T1000 (cell line): ENCODE measurements at places on chromosomes 4 and X.

GRCh38 chr4:164252286-164252685 is 501.6 kb upstream of the SMIM31 start:
- no peak for DNase-seq

GRCh38 chr4:114384629-114385028 is 214.0 kb upstream of the UGT8 start:
- no peak for DNase-seq

DNA sequence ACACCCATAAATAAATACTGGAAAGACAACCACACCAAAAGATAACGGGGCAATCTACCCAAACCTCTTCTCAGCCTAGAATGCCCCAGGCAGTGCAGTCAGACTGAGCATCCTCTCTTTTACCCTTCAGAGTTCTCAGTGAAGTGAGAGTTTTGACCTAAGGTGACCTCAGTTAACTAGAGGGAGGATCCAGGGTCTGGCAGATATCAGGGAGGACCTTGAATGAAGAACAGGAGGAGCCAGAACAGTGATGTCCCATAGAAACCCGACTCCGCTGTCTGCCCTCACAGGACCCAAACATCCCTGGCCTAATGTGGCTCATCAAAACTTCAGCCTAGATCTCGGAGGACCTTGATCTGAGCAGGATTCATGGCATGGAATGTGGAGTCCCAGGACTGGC is at the start of gene MAGEB3:
TSS of gene MAGEB3 (plus strand) at position 263 of the 400 bp plus-strand sequence. CDS start 5,268 bp downstream, outside the sequence.
- no peak for DNase-seq

GRCh38 chrX:97639526-97639925 is 755.8 kb downstream of the RPA4 start:
- no peak for DNase-seq

DNA sequence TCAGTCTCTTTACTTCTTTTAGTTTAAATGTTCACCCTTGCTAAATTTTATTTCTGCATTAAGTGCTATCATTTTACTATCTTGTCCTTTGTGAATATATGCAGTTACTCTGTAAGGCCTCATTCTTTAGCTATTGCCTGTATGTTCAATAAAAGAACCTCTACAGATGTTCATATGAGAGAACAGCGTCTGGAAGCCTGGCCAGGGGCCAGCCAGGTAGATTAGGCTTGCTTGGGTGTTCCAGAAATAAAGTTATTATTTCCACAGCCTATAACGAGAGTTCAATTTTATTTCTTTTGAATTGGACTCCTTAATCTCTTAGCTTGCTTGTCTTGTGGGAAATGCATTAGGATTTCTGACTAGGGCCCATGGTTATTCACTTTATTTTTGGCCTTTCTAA is 214.5 kb downstream of the TLL1 start:
- DNase-seq: no peak

DNA sequence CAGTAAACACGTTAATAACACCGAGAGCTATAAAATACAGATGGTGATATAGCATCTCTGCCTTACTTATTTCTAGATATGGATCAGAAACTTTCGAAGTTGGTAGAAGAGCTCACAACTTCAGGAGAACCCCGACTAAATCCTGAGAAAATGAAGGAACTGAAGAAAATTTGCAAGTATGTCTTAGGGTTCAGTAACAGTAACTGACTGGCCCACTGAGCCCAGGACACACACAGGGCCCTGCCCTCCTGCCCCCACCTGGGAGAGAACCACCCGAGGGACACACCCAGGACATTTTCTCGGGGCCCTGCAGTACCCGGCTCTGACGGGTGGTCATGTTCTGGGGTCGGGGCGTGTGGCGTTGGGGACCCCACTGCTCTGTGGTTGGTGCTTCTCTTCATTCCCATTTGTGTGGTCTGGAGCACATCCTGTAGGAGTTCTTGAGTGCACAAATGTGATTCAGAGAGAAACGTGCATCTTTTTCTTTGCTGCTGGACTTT is 1.1 kb downstream of the UVSSA start:
- no peak for DNase-seq

GRCh38 chrX:46407036-46407752 is 138.0 kb downstream of the ZNF674 start:
- no peak for DNase-seq

GRCh38 chr4:188661502-188661901 is 522.3 kb downstream of the TRIML1 start:
- no peak for DNase-seq

- no peak for DNase-seq
Measured at GRCh38 chr4:70670332-70671014, 4.2 kb upstream of the JCHAIN start.

GRCh38 chr4:186717556-186717955 is 6.1 kb downstream of the FAT1 start:
- no peak for DNase-seq

- DNase-seq: no peak
Measured at GRCh38 chr4:55744369-55744768, 75.2 kb upstream of the EXOC1L start.

- DNase-seq: no peak
Measured at GRCh38 chr4:141328560-141329173, 108.0 kb downstream of the ZNF330 start.

DNA sequence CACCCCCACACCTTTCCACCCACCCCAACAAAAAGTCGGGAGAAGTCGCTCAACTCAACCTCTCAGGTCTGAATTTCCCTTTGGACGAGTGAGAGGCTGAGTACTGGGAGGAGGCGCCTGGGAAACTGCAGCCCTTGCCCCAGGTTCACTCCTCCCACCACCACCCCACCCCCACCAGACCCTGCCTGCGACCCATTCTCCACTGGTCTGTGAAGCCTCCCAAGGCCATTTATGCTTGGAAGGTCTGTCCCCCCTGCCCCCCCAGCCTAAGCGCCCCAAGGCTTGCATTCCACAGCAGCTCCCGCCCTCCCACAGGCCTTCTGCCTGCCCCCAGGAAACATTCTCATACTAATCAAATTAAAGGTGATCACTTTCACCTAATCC is 27.2 kb downstream of the ELF4 start:
- no peak for DNase-seq

DNA sequence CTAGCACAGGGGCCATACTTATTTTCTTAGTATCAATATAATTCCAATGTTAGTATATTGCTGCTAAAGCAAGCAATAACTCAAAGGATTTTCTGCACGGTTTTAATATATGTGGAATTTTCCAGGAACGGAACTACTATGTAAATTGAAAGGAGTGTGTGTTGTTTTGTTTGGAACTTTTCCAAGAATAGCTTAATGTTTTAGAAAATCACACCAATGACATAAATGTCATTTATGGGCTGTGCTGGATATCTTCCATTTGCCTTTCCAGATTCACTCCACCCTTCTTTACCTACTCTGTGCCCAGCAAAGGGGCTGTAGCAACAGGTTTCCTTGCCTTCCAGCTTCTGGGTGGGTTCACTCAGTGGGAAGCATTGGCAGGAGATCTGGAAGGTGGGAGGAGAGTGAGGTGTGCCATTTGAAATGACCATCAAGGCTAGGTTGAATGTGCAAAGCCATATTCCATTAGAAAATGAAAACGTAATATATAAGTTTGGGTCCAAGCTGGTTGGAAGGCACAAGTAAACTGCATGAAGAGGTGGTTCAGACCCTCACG is 25.2 kb upstream of the ZFX start:
- DNase-seq: no peak

- DNase-seq: no peak
Measured at GRCh38 chr4:109321232-109321631, 18.8 kb upstream of the COL25A1 start.

GRCh38 chr4:89242864-89243732 is 64.5 kb downstream of the GPRIN3 start:
- DNase-seq: no peak
